ENCODE measurements at places on chromosomes 1 and 21. TPM values are rescaled to one million over a fixed set of nuclear protein-coding genes. Genes with fewer than 3 reads are reported as not detected.

DNA sequence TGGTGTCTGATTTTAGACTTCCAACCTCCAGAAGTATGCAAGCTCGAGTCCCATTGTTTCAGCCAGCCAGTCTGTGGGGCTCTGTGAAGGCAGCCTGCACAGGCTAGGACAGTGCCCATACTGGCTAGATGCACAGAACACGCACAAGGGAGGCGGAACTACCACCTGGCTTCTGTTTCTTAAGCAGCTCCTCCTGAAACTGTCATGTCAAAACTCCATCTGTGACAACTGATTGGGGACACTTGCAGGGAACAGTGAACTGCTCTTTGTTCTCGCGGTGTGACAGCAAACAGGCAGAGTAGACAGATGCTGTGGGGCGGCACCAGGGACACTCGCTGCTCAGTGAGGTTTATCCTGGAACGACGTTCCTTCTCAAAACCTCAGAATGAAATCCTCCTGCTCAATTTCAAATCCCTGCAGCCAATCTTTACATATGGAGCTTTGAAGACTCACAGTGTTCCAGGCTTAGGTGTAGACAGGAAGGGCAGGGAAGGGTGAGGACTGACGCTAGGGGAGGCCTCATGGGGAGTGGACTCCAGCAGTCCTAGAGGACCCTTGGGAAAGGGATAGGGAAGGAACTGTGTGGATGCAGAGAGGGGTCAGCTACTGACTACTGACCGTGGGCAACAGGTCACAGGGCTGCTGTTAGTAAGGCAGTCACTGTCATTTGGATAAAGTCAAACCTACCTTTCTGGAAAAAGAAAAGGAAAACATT, 73.8 kb downstream of the ERG start:
- DNase-seq, result no peak
- no peak overlapping the region for H3K27ac ChIP-seq
- no peaks in the 10 kb centered on the region for H3K36me3 ChIP-seq
- no peaks in the 10 kb centered on the region for H3K4me1 ChIP-seq
- H3K4me3 ChIP-seq, result no peak overlapping the region
- H3K27me3 ChIP-seq, result no peaks in the 10 kb centered on the region

DNA sequence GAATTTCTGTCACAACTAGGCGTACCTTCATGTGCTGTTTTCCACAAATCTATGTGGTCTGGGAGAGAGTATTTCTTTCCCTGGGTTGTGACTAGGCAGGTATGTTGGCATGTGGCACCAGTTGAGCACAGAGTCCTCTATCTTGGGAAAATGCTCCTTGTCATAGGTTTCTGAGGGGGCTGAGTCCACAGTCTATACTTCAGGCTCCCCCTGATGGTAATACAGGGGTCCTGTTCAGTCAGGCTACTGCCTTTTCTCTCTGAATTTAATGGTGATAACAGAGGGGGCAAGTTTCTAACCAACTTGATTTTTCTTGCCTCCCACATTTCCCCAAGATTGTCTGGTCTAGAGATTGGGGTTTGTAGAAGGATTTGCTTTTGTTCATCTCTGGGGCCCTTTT, 35.8 kb downstream of the VANGL1 start:
- no peak for DNase-seq
- H3K27me3 ChIP-seq, result no peaks in the 10 kb centered on the region
- peaks cover 3% of the 10 kb centered on the region for H3K4me1 ChIP-seq
- no peak overlapping the region for H3K4me3 ChIP-seq
- H3K36me3 ChIP-seq, result no peaks in the 10 kb centered on the region

- H3K27ac ChIP-seq, result no peak overlapping the region
- H3K27me3 ChIP-seq, result no peaks in the 10 kb centered on the region
- no peak overlapping the region for H3K4me3 ChIP-seq
- peak; percentile 24 for DNase-seq
- peaks cover 2% of the 10 kb centered on the region for H3K4me1 ChIP-seq
These were observed 57.3 kb downstream of the SMYD2 start for GRCh38 chr1:214338212-214338611.

DNA sequence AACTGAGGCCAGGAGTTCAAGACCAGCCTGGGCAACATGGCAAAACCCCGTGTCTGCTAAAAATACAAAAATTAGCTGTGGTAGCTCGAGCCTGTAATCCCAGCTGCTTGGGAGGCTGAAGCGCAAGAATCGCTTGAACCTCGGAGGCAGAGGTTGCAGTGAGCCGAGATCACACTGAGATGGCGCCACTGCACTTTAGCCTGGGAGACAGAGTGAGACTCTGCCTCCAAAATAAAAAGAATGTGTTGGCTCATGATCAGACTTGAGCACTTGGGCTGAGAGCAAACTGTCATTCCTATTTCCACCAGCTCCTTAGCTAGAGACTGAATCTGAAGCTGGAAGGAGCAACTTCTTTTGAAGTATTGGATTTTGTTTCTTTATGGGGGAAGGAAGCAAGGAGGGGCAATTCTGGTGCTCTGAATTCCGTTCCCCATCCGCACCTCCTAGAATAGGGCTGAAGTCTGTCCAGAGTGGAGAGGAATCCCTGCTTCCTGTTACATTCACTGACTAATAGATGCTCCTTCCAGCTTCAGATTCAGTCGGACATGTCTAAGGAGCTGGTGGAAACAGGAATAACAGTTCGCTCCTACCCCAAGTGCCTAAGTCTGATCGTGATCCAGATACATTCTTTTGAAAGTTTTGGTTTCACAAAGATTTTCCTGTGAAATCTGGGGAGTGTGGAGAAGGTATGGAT, 3.8 kb downstream of the ZNF672 start:
- no peaks in the 10 kb centered on the region for H3K27me3 ChIP-seq
- peaks cover 11% of the 10 kb centered on the region for H3K4me1 ChIP-seq
- peaks cover 5% of the 10 kb centered on the region for H3K36me3 ChIP-seq
- peak overlapping the region; percentile 8 for H3K4me3 ChIP-seq

Gene OR10J1
- not detected for total RNA-seq
